Hematopoietic multipotent progenitor cell treated with erythropoietin and hydrocortisone succinate and interleukin-3 and kit ligand, for 8 days (in vitro differentiated cells): ENCODE measurements at places on chromosomes 12 and 14.

GRCh38 chr12:94230357-94230905 is 82.1 kb downstream of the PLXNC1 start:
- no peak for DNase-seq

DNA sequence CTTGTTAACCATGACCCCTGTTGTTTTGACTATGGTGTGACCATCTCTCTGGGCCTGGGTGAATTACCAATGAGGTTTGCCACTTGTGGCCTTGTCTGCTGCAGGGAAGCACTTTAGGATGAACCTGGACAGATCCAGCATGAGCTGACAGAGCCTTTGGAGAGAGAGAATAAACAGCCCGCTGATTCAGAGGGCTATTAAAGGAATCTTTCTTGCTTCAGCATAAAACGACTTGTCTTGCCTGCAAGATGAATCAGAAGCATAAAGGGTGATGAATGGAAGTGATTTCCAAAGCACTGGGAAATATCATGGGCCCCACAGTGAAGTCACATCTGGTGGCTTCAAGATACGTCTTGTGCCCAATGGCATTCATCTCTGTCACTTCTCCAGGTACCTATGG is 69.0 kb upstream of the WSCD2 start:
- DNase-seq = no peak

DNA sequence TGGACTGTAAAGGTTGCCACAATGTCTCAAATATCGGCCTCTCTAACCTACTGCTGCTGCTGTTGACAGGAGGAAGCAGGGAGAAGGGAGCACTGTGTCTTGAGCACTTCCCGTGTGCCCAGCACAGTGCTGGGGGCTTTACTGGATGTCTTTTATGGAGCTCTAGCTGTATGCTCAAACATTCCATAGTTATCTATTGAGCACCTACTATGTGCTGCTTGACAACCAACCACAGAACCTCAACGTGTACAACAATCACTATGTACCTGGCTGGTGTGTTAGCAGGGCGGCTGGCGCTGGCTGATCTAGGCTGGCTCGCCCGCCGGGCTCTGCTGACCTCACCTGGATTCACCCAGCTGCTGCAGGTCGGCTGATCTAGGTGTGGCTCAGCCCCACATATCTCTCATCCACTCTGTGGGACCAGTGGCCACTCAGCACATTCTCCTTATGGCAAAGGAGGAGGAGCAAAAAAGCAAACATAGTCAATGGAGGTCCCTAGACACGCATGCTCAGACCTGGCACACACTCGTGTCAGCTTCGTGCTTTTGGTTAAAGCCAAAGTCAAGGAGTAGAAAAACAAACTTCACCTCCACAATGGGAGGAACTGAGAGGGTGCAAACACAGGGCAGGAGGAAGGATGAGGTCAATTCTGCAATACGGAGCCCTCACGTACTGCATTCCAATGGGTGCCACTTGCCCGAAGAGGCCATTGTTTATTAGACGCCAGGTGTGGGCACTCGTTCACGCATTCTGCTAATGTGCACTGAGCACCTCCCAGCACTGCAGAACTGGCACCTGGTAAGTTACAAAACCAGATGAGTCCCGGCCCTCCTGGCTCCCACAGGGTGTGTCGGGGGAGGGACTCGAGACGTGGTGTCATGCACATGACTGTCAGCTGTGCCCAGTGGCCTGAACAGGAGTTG is 147.2 kb downstream of the SCARB1 start:
- no peak for DNase-seq

DNA sequence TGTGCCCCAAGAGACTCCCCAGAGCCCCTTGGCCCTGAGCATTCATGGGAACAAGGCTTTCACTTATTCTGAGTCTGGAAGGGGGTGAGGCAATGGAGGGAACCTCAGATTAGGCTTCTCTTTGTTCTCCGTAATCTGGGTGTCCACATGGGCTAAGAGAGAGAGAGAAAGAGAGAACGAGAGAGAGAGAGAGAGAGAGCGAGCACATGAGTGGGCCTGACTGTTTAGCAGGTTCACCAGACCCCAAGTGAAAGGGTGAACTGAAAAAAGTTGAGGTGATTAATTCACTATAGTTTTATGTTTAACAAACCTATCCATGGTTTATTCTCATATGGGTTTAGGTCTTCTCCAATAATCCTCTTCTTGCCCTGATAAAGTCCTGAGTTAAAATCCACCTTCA is 183.4 kb upstream of the VASH1 start:
- no peak for DNase-seq

GRCh38 chr14:103329401-103330347 is 4.4 kb upstream of the EIF5 start:
- DNase-seq = no peak

GRCh38 chr12:94841177-94841576 is 162.3 kb downstream of the NDUFA12 start:
- no peak for DNase-seq
